EL (cell line): ENCODE measurements at places on chromosomes 7 and 10.

DNA sequence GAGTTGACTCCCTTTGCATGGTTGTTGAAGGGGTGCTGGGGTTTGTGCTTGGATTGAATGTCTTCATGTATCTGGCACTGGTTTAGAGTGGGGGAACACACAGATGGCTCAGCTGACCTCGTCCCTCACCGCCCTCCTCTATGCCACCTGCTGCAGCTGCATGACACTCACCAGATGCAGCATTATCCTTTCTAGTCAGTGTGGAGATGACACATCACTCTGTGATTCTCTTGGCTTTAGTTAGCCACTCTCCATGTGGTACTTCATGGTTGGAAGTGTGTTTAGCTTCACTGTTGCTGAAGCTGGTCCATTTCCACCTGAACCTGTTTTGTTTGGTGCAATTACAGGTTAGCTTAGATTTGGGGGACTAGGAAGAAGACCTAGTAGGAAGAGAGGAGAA, 56.3 kb upstream of the BMPER start:
- DNase-seq, result peak; percentile 51

GRCh38 chr7:1094870-1095269, 7.0 kb downstream of the GPER1 start:
- DNase-seq, result no peak

DNA sequence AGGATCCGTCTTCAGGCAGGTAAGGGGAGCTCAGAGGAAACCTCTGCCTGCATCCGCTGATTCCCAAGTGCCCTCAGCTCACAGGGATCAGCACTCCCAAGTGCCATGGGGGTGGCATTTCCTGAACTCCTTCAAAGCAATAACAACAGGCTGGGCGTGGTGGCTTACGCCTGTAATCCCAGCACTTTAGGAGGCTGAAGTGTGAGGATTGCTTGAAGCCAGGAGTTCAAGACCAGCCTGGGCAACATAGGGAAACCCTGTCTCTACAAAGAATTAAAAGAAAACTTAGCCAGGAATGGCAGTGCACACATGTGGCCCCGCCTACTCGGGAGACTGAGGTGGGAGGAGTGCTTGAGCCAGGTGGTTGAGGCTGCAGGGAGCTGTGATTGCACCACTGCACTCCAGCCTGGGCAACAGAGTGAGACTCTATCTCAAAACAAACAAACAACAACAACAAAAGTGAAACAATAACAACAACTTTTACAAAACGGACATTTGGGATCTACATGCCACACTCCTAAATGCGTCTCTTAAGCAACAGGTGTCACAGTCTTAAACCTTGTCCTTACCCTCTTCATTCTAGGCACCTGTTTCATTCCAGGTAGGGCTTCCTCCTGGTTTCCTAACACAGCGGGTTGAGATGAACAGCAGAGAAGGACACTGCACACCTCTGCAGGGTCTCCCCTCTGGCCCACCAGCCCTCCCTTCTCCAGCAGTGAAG, 73.8 kb downstream of the PAXIP1 start:
- DNase-seq, result no peak

- no peak for DNase-seq
Observed at GRCh38 chr7:47702080-47702479, 120.2 kb upstream of the TNS3 start.

GRCh38 chr10:101444058-101444898, 90.3 kb downstream of the BTRC start:
- DNase-seq, result no peak
